Bronchial epithelial cell (primary cell): ENCODE measurements at places on chromosomes 4 and X. TPM values are rescaled to one million over a fixed set of nuclear protein-coding genes. Genes with fewer than 3 reads are reported as not detected.

CLTRN gene
- 0.53 and 1.2 TPM in 2 replicates for total RNA-seq

ZNF630 gene
- total RNA-seq: 1.8 and 2.0 TPM in 2 replicates

FAT4 gene
- 2.0 and 2.1 TPM in 2 replicates for total RNA-seq

SLC6A14 gene
- total RNA-seq: 31.3 and 111 TPM in 2 replicates

KANTR gene
- total RNA-seq: 4.5 and 5.5 TPM in 2 replicates

MAGEA3 gene
- total RNA-seq: not detected in 2 replicates

CNKSR2 gene
- 0.53 TPM in 1 of 2 replicates, not detected in the other for total RNA-seq

PAGE2B gene
- not detected in 2 replicates for total RNA-seq

KLB gene
- total RNA-seq: under 0.01 TPM in 2 replicates

RNF212 gene
- under 0.01 and 0.64 TPM in 2 replicates for total RNA-seq

NUDT9 gene
- 19.0 and 19.1 TPM in 2 replicates for total RNA-seq

ADGRL3 gene
- total RNA-seq: under 0.01 and 0.13 TPM in 2 replicates
